Activated CD8-positive, alpha-beta memory T cell treated with anti-CD3 and anti-CD28 coated beads for 1 hour (primary cell): ENCODE measurements at places on chromosomes 16 and 17.

DNA sequence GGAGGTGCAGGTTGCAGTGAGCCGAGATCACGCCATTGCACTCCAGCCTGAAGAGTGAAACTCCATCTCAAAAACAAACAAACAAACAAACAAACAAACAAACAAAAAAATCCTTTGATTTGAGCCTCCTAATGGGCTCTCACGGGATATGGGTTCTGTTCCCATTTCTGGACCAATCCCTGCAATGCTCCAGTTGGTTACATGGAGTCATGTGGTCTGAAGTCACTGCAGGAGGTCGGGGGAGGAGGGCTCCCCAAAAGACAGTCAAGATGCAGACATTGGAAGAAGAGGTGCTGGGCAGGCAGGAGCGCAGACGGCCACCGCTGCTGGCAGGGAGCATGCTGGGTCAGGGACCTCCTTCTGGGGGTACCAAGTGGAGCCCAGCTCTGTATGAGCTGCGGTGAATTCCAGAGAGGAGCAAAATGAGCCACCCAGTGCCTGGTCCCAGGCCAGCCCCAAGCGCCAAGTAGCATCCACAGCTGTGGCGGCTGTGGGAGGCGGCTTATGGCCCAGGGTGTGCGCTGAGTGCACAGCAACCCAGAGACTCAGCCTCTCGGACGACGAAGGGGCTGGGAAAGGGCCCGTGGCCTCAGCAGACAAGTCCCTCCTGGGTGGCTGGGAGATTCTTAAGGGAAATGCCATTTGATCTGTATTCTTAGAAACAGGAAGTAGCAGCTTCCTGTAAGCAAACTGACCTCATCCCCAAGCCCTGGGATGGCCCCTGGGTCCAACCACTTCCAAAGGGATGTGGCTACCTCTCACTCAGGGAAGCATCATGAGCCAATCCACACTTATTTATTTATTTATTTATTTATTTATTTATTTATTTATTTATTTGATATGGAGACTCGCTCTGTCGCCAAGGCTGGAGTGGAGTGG lies 19.6 kb upstream of the ATP2A3 start:
- no peak for DNase-seq

GRCh38 chr16:12532871-12533610 lies 270.6 kb downstream of the CPPED1 start:
- DNase-seq: no peak

GRCh38 chr17:2361010-2361760 lies 23.9 kb downstream of the SGSM2 start:
- no peak for DNase-seq

GRCh38 chr17:76145231-76146052 lies 4.4 kb upstream of the FOXJ1 start:
- DNase-seq: no peak

DNA sequence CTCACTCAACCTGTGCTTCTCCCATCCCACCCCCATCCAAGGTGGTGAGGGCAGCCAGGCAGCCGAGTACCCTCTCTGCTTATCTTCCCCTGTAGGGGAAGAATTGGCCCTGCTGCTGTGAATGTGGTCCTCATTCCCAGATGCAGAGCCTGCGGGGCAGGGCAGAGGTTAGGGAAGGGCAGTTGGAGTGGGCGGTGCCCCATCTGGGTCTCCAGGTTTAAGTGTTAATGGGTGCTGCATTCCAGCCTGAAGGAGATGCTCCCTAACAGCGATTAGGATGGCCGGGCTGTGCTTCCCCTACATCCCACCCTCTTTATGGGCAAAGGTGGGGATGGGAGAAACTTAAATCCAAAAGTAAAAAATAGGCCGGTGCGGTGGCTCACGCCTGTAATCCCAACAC lies 12.1 kb downstream of the TMEM95 start:
- DNase-seq: no peak

- no peak for DNase-seq
These were observed 33.7 kb upstream of the METTL16 start for GRCh38 chr17:2545393-2545792.

- DNase-seq: no peak
These were observed 1.6 kb upstream of the FOXJ1 start for GRCh38 chr17:76142585-76143041.

DNA sequence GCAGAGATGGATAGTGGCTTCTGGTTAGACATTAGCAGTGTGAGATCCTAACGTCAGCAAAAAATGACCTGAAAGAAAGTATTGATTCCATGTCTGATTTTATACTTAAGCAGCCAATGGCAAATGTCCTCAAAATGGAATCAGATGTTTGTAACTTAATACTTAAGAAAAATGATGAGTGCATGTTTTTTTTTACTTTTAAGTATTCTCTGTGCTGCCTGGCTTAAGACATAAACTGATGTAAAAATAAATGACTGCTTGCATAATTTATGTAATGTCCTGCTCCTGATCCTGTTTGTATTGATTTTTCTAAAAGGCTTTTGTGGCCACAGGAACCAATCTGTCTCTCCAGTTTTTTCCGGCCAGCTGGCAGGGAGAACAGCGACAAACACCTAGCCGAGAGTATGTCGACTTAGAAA lies 7.4 kb downstream of the CBFB start:
- DNase-seq: no peak

GRCh38 chr16:49716339-49716934 lies 139.5 kb downstream of the ZNF423 start:
- no peak for DNase-seq

DNA sequence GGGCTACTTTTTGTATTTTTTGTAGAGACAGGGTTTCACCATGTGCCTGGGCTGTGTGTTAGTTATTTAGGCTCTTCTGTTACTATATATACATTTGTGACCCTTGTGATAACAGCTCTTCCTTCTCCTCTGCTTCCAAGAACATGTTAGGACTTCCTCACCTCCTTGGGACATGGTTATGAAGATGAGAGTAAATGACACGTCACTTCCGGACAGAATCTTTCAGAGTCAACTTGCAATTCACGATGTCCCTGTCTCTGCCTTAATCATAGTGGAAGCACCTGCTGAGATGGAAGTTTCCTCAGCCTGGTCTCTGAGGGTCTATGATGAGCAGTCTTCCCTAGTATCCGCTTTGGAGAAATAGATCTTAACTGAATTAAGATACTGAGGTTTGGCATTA lies 42.9 kb downstream of the CCDC42 start:
- no peak for DNase-seq

DNA sequence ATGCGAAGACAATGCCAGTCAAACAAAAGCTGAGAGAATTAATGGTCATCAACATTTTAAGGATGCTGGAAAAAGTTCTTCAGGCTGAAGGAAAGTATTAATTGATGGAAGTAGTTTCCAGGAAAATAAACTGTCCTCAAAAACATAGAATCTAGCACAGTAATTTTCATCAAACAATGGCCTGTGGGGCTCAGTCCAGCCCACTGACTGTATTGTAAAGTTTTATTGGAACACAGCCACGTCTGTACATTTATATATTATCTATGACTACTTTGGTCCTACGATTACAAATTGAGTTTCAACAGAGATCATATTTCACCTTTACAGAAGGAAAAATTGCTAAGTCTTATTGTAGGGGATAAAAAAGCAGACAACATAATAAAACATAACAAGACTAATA lies 484.5 kb downstream of the KCNJ2 start:
- no peak for DNase-seq

- DNase-seq: no peak
These were observed 17.0 kb downstream of the HS3ST3A1 start for GRCh38 chr17:13584701-13585080.

GRCh38 chr16:27106305-27106704 lies 39.6 kb downstream of the C16orf82 start:
- DNase-seq: no peak
